Activated T-helper 1 cell treated with Interleukin-2 at 50 U/mL for 16 hours (primary cell): ENCODE measurements at places on chromosomes 1 and 21.
A peak's percentile ranks its signal among the peaks of the same experiment; 100 is the strongest.

DNA sequence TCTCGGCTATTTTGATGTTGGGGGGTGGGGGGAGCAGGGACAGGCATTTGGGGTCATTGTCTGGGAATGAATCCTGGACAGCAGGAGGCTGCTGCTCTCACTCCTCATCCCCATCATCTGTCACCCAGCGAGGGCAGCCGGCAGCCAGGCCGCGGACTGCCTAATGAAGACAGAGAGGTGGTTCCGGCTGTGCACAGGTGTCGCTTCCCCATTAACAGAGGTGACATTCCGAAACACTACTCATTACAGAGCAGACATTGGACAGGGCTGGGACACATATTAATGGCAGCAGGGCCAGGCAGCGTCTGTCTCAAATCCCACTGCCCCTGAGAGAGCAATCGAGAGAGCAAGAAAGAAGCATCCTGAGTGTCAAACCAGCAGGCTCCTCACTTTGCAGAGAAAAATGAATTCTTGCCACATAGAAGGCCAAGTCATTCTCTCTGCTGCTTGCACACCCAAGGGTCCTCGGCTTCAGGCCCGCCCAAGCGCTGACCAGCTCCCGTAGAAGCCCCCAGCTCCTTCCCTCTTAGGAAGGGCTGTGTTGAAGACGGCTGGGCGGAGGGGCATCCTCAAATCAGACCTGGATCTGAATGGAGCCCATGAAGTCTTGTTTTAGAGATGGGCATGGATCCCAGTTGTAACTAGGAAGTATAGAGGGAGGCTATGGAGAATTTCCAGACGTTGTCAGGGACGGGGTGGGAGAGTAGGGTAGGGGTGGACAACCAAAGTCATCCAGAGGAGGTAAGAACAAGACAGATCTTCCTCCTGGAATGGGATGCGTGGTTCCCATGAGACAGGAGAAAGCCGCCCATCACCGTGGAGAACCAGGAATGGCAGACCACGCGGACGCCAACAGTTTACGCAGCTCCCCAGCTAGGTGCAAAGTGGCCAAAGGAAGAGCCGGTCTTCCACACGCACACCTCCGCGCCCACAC is 8.2 kb upstream of the LEMD1 start:
- no peak for DNase-seq

DNA sequence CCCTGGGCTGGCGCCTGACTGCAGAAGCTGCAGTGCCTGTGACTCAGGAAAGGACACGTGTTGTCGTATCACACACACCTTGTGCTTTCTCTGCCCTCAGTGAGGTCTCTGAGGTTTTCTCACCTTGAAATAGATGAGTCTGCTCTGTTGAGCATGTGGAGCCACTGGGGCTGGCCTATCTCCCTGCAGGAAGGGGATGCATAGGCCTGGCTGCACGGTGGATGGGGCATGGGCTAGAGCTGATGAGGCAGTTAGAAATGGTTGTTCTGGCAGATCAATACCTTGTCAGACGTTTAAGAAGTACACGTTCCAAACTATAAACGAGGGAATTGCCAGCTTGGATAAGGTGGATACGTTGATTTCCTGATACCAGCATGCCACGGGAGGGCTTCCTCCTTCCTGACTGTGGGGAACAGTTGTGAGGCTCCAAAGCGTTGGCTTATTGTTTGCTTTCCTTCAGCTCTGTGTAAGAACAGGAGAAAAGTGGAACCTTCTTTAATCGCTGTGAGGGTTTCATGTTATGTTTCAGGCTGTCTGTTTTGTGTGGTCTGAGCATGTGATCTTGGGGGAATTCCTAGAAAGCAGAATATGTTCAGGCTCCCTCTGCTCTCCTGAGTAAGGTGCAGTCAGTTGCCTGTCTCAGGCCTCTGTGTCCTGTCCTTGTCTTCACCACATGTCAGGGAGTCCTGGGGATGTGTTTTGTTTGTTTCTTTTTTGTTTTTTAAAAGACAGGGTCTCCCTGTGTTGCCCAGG is 44.8 kb downstream of the PCNT start:
- peak; percentile 7 for DNase-seq

GRCh38 chr1:163570071-163570470 is 248.3 kb downstream of the NUF2 start:
- DNase-seq = no peak

- DNase-seq = no peak
Observed at GRCh38 chr1:206855859-206856258, 9.6 kb upstream of the IL20 start.

DNA sequence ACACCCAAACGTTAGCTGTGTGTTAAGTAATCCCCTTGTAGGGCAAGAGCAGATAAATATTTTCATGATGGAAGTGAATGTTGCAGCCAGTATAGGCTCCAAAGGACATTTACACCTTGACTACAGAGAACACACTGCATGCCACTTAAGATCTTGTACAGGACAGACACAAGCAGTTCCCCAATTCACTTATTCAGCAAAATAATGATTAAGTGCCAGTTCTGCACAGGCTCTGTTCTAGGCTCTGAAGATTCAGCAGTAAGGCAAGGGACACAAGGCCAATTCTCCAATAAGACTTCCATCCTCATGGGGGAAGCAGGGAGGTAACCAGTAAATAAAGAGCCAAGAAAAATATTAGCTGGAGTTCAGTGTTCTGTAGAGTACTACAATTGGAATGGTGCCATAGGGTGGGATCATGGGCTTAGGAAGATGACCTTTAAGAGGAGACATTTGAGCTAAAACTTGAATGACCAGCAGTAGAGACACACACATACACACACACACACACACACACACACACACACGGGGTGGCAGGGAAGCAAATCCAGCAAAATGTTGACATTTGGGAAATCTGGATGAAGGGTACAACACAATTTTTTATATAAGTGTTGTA is 199.9 kb upstream of the JUN start:
- DNase-seq = no peak

DNA sequence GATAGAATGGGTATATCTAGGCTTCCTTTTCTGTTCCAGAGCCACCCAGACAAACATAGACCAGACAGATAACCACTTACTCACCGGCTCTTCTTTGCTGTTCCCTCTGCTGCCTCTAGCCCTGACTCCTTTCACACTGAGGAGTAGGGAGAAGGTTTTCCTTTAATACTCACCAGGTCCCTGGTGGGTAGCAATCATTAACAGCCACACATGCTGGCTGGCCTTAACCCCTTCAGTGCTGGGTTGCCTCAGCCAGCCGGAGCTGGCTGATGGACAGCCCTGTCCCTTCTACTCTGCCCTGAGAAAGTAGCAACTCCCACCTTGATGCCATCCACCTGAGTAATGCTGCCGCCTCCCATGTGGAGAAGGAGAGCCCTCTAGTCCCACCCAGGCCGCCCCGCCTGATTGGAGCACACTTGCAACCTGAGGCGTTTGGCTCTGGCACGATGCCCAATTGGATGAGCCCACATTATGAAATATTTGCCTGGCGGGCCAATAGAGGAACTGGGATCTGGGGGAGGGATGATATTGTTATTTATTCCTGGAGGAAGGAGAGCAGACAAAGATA is 71.6 kb downstream of the PLEKHA6 start:
- DNase-seq = no peak

DNA sequence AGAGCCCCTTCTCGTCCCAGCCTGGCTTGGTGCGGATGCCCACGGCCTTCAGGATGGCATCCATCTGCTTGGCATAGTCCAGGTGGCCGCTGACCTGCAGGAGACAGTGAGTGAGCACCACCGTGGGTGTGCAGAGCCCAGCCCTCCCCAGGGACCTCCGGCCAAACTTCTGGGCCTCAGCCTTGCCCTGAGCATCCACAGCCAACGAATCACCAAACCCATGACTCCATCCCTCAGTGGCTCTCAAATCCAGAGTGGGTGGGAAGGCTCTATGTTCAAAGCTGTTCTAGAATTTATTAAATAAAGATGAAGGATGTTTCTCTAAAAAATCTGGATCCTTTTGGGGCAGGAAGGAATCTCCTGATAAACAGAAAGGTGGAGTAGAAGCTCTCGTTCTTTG is 18.7 kb downstream of the HTR6 start:
- DNase-seq = no peak

GRCh38 chr1:165365341-165365740 is 8.8 kb upstream of the LMX1A start:
- DNase-seq = no peak

- no peak for DNase-seq
Observed at GRCh38 chr1:149986486-149987296, 23.8 kb downstream of the OTUD7B start.

GRCh38 chr1:99887890-99888289 is 37.7 kb downstream of the AGL start:
- DNase-seq = no peak

DNA sequence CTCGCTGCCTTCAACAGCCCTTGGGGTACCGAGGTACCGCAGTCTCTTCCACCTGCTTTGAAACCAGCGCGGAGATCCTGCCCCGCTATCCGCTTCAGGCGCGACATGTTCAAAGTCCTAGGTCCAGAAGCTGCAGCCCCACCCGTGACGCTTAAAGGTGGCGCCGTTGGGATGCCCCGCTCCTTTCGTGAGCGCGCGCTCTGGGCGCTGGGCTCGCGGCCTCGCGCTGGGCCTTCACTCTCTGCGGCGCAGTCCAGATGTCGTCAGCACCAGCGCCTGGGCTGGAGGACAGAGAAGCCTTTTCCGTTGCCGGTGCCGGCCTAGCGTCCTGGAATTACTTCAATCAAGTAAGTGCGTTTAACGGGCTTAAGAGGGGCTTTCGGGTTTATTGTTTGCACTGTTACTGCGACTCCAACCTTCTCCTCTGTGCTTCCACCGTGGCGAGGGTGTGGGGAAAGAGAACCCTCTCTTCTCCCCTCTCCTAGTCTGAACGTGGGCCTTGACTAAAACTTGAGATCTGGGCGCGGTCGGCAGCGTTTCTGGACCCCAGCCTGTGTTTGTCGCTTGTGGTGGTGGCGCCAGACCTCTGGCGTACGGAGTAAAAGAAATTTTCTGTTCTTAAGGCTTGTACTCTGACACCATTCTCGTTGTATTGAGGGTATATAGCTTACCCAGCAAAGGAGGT is at the start of gene LRRC40:
LRRC40 (minus strand) TSS at position 146 of the 685 bp plus-strand sequence; CDS start at position 107, 39 bp downstream.
- peak; percentile 92 for DNase-seq

DNA sequence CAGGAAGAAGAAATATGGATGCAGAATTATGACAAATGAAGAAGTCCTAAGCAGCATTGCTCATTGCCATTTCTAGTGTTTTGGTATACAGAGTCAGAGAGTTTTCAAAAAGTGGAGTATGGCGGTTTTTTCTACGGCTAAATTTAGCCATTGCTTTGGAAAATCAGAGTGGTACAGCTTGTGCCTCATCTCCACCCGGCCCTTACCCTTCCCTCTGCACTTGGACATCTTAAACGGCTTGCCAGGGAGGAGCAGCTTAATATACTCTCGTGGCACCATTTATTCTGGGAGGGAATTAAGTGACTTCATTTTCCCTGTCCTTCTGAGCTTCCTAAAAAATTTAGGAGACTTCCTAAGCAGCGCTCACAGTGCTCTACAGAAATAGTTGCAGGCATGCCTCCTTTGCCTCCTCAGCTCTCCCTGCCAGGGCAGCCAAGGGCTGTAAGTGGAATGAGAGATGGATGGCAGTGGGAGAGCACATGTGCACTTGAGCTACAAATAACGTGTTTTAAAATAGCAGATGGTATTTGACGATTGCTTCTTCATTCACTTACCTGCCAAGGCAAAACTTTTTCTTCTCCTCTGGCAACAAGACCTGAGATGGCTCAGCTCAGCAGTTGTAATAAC is 51.5 kb upstream of the VAMP3 start:
- no peak for DNase-seq

GRCh38 chr1:26019641-26020315 is 1.8 kb upstream of the EXTL1 start:
- no peak for DNase-seq

DNA sequence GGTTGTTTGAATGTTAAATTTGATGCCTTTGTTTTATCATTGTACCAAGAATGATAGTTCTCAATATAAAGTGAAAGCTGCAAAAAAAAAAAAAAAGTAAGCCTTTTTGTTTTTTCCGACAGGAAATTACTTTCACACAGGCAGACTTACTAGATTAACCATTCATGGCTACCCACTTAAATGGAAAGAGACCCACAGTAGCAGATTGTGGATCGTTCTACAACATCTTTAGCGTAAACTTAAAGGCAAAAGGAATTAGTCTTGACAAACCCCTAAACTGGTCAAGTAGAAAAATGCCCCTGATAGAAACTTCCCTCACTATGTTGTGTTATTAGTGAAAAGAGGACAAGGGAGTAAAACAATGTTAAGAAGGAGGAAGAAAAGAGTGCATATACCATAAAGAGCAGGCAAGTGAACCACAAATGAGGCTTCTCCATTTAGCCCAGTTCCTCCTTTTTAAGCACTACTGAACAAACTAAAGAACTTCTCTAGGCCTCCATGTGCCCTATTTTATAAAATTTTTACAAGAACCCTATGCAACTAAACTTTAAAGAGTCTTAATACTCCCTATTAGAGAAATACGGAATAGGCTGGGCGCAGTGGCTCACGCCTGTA is 1560.3 kb downstream of the MRPL39 start:
- DNase-seq = no peak

DNA sequence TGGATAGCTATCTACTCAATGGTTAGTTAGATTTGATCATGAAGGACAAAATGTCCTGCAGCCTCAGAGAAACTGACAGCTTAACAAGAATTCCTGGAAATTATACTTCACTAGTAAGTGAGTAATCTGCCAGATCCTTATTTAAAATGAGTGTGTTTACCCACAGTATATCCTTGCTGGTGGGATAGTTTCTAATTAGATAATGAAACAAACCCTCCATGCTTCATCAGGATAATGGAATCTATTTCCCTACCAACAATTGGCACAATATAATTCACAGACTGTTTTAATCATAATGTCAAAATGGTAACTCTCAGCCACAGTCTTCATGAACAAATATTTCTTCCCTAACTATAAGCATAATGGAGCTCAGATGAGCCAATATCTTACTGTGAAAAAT is 239.4 kb upstream of the ST6GALNAC5 start:
- DNase-seq = no peak

DNA sequence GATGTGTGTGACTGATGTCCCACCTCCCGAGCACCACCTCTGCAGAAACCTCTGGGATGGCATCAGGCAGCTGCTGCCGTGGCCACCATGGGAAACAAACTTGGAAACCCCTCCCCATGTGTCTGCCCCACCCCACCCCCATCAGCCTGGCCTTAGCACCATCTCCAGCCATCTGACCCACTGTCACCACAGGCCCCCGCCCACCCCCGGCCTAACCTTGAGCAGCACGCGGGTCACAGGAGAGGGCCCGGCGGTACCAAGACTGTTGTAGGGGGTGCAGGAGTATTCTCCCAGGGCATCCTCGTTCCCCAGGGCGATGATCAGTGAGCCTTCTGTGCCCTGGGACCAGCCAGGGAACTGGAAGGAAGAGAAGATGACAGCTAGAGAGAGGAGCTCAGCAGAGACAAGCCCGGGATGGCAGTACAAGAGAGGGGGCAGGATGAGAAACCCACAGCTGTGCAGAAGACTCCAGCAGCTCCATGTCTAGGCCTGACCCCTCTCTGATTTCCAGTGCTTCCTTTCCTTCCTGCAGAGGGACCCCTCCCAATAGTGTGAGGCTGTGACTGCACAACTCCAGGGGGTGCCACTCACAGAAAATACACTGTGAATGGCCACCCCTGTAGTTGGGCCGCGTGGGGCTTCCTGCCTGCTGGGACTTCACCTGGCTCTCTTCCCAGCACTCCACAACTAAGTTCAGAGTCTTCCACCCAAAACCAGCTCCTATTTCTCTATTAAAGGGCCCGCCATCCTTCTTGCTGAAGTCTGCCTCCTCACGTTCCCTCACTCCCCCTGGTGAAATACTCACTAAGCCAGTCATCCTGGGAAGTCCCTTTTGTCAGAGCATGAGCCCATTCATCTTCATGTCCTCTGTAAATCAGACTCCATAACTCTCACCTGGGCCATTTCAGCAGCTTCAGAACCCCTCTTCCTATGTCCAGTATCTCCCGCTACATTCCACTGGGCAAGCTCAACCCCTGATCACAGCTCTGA is 7.3 kb upstream of the TAGLN2 start:
- no peak for DNase-seq

GRCh38 chr1:203367057-203367456 is 16.1 kb upstream of the FMOD start:
- no peak for DNase-seq
